Activated CD4-positive, alpha-beta T cell treated with anti-CD3 and anti-CD28 coated beads, Interleukin-2, amount 50 U/mL, for 4 hours (primary cell): ENCODE measurements at places on chromosomes 5 and 9.

DNA sequence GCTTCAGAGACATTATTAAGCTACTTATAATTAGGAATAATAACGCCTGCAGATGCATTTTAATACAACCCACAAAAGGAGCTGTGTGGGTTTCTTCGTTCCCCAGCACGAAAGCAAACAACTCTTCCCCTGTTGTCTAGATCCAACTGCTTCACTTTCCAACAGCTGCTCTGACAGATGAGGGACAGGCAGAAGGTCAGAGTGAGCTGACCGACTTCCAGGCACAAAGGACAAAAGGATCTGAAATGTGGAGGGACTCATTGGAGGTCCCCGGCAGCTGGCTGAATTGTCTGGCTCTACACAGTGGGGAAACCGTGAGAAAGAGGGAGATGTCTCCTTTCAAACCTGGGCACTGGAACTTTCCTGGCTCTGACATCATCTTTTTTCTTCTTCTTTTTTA lies 79.1 kb upstream of the ALDH1B1 start:
- no peak for DNase-seq

GRCh38 chr5:58412932-58413331 lies 47.0 kb downstream of the PLK2 start:
- DNase-seq: no peak

DNA sequence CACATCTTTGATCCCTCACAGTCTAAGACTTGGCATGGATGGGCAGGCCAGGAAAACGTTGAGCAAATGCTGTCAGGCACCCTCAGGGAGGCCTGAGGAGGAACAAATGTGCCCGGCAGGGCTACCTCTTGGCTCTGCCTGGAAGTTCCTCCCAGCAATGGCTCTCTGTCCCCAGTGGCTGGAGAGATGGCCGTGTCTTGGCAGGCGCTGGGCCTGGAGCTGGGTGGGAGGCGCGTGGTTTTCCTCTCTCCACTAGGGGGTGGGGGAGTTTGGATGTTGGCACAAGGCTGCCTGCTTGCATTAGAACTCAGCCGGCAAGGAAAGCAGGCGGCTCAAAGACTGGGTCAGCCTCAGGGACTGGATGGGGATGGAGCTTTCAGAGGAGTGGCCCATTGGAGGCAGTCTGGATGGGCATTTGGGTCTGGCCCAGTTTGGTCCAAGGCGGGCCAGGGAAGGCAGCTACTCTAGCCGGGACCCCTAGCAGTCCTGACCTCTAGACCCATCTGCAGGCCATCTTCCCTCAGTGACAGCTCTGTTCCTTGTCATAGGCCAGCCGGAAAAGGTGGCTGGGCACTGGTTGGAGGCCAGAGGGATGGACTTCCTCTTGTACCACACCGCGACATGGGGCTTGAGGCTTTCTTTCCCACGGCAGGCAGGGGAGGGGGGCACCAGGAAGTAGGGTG lies 68.2 kb upstream of the STC2 start:
- DNase-seq: no peak

GRCh38 chr9:133130685-133131244 lies 9.7 kb upstream of the RALGDS start:
- DNase-seq: peak; percentile 30

DNA sequence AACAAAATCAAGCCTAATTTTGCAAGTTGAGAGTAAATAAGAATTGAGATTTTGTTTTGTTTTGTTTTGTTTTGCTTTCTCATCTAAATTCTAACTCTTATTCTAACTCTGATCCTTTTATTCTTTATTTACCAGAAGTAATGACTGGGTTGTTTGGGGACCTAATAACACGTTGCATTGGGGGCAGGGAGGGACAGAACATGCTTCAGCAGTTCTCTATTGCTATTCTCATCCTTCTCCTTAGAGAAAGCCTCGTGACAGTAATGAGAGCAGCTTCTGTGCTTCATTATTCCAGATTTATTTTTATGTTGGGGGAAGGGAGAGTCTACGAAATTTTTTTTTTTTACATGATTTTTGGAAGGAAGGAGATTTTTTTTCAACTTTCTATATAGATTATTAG lies 21.1 kb downstream of the CPEB4 start:
- no peak for DNase-seq

- no peak for DNase-seq
Measured at GRCh38 chr9:35516479-35516878, 26.6 kb downstream of the RUSC2 start.

- no peak for DNase-seq
Measured at GRCh38 chr5:141260458-141261237, 15.5 kb downstream of the PCDHB15 start.

DNA sequence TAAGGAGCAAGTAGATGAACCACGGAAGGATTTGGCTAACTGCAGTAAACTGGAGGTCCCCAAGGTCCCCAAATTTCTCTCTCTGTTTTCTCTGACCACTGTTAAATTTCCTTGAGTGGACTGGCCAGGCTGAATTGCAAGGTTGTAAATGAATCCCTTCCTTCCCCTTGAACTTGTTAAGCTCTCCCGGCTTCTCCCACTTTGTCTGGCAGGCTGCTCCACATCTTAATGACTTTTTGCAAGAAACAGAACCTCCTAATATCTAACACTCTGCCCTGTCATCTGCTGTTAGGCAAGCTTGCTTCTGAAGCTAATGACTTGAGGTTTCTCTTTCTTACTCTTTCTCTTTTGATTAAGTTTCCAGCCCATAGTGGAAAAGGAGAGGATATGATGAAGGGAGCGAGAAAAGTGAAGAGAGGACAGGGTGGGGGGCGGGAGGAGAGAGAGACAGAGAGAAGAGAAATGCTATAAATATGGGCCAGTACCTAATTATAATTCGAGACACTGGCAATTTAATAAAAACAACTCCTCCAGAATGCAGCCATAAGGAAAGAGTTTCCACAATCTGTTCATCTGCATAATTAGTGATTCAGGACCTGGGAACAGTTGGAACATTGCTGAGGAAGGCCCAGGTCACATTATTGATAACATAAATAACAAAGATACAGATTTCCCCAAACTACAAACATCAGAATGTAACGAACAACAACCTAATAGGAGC lies 437.3 kb upstream of the MPDZ start:
- DNase-seq: no peak

- no peak for DNase-seq
Measured at GRCh38 chr5:158198636-158199035, 339.7 kb upstream of the CLINT1 start.

GRCh38 chr9:69086312-69086711 lies 50.8 kb downstream of the FXN start:
- DNase-seq: no peak

DNA sequence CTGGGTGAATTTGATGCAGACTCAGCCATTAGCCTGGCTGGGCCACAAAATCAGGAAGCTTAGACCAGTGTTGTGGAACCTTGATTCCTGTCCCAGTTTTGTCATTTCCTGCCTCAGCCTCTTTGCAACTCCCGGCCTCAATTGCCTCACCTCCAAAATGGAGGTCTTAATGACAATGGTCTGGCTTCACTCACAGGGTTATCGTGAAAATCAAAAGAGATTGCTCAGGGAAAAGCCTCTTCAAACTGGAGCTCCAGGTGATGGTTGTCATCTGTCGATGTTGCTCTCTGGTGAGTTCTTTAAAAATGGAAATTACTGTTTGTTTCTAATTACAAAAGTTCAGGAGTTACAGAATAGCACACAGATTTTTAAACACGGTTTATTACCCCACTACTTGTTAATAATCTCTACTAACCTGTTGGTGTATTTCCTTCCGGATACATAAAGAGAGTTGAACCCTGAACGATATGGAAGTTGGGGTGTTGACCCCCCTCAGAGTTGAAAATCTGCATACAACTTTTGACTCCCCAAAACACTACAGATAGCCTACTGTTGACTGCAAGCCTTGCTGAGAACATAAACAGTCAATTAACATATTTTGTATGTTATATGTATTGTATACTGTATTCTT lies 109.9 kb upstream of the CPEB4 start:
- no peak for DNase-seq

GRCh38 chr9:128805661-128806060 lies 12.6 kb upstream of the ENDOG start:
- DNase-seq: no peak

DNA sequence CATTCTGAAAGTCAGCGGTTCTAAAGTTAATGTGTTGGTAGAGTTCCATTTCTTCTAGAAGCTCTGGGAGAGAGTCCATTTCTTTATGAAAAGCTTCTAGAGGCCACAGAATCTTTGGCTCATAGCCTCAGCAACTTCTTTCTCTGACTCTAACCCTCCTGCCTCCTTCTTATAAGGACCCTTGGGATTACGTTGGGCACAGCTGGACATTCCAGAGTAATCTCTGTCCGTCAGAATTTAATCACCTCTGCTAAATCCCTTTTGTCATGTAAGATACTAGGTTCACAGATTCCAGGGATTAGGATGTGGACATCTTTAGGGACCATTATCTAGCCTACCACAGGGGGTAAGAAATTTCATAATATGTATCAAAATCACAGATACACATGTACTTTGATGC lies 22.6 kb upstream of the ANKDD1B start:
- DNase-seq: no peak

- no peak for DNase-seq
Measured at GRCh38 chr5:67900514-67900913, 315.0 kb upstream of the PIK3R1 start.

- no peak for DNase-seq
Measured at GRCh38 chr5:10588779-10589447, 25.0 kb downstream of the ANKRD33B start.

GRCh38 chr9:128554155-128554862 lies 1.9 kb downstream of the SPTAN1 start:
- DNase-seq: peak; percentile 24

GRCh38 chr5:97553604-97554452 lies 370.8 kb upstream of the RIOK2 start:
- DNase-seq: no peak

DNA sequence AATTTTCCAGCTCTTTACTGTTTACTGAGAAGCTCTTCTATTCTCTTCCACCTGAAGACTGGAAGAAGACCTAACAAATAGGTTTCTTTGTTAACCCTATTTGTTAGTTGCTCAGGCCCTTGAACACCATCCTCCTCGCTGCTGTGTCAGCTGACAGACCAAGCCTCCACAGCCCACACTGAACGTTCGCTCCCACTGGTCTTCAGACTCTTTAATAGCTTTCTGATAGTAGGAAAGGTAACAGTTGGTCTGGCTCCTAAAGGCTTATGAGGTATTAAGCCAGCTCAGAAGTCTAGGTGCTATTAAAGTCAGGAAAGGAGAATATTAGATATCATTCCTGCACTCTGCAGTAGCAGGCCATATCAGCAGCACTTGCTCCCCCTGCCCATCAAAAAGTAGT lies 23.3 kb upstream of the F2R start:
- no peak for DNase-seq

- DNase-seq: no peak
Measured at GRCh38 chr5:30662373-30662772, 531.1 kb upstream of the CDH6 start.

- no peak for DNase-seq
Measured at GRCh38 chr9:106632621-106633020, 230.3 kb upstream of the ZNF462 start.

DNA sequence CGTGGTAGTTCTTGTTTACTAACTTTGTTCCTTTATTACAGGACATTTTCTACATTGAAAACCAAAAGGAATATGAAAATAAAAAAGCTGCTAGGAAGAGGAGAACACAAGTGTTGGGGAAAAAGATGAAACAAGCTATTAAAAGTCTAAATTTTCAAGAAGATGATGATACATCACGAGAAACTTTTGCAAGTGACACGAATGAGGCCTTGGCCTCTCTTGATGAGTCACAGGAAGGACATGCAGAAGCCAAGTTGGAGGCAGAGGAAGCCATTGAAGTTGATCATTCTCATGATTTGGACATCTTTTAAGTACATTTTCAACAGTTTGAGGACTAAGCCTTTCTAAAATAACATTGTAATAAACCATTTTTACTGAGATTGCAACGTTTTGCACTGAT lies 23.8 kb downstream of the PHAX start:
- DNase-seq: no peak

DNA sequence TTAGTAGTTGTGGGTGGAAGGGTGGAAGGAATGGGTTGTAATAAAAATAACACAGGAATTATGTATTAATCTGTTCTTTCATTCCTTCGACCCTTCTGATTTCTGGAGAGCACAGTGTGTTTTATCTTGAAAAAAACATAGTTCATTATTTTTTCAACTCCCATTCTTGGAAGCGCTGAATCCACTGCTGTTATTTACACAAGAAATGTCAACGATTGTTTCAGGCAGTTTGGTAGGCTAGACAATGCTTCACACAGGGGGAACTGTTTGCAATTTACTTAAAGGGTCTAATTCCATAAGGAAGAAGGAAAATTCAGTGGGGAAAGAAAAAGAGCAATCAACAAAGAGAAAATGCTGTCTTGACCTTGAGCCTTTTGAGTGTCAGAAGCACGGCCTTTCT lies 142.9 kb downstream of the TLE1 start:
- no peak for DNase-seq

DNA sequence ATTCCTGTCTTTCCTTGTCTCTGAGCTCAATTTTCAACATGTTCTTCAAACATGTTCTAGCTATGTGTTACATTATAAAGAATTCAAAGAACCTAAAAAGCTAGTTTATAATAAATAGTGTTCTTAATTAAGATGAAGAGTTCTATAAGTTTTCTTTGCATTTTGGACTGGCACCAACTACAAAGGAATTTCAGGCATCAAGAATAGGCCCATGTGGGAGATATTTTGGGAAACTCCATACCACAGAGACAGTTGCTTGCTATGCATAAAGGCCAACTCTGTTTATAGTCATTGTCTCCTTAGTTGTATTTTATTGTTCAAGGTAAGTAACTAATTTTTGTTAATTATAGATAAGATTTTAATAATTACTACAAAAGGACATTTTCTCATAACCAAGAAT lies 4.5 kb downstream of the SLF1 start:
- DNase-seq: no peak
